Panc1 (cell line): ENCODE measurements at places on chromosomes 16 and 17.

DNA sequence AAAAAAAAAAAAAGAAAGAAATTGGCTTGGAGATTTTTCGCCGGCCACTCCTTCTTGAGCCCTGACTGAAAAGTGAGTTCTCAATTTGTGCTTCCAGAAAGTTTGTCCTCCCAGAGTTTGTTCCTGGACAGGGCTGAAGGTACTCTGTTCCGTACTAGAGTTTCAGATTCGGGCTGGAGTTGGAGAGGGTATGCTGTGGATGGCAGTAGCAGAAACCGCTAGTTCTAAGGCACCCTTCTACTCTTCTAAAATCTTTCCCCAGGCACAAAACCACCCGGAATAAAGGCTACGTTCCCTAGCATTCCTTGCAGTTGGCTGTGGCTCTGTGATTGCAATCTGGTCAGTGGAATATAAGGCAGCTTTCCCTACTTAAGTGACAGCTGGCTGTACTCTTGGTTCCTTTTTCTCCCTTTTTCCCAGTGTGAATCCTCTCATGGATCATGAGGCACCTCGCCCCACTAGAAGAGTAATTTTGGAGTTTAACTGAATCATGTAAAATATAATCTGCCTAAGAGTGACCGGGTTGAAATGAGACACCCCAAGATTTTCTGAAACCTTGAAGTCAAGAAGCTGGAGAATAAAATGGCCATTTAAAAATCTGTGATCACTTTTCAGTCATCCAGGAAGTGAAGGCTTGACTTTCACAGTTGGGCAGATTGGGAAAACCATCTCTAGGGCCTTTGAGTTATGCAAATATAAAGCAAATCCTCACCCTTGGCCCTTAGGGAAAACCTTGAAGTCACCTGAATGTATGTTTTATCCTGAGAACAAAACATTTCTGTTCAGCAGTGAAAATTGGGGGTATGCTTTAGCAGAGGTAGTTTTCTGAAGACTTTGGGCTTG, 901 bp upstream of the HEATR6 start:
- no peak for DNase-seq

DNA sequence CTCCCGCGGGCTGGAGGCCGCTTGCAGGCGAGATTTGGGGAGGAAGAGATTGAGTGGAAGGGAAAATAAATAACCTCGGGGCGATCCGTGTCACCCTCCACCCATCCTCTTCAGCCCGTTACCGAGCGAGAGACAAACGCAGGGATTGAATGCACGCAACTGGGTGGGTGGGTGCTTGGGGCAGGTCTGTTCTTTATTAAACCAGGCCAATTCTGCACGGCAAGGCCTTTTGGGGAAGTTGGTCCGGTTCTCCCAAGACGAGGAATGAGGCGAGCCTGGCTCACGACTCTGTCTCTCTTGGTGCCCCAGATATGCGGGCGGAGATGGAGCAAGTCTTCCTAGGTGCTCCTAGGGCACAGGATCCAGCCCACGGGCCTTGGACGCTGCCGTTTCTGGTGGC, 396 bp upstream of the HOXB7 start:
- DNase-seq = no peak

DNA sequence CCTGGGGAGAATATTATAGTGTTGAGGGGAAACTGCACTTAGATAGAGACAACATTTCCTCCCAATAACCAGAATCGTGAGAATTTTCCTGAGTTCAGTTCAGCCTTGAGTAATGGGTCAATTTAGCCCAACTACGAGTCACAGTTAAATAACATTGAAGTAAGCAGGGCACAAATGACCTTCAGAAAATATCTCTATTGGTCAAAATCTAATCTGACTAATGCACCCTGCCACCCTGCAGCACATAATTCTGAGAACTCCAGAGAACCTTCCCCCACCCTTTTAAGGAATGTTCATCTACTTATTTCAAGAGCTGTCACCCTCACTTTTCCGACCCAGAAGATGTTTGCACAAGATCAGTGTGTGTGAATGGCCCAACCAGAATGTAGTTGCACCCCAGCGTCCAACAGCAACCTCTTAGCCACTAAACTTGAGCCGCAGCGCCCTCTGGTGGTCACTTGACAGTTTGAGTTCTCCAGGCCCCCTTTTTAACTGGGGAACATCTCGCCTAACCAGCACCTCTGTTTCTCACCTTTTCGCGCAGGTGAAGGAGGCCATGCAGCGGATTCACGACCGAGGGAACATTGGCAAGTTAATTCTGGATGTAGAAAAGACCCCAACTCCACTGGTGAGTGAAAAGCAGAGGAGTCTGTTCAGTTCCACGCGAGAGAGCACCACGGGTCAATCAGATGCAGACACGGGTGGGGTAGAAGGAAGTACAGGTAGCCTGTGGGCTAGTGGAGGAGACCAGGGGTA, 50.9 kb upstream of the CLEC3A start:
- DNase-seq = peak; percentile 15

DNA sequence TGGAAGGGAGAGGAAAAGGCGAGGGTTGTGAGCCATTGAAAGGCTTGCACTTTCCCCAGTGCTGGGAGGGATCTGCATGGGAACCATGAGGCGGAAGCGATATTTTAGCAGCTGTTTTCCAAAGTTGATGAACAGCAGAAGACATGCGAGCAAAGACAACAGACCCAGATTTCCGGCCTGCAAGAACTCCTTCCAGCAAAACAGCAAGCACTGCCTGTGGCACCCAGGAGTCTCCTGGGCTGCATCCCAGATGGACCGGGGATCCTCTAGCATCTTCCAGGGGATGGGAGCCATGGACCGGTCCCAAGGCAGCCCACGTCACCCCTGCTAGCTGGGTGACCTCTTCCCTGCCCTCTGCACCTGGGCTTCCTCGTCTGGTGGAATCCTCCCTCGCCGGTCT, 162.8 kb downstream of the IRF8 start:
- no peak for DNase-seq

DNA sequence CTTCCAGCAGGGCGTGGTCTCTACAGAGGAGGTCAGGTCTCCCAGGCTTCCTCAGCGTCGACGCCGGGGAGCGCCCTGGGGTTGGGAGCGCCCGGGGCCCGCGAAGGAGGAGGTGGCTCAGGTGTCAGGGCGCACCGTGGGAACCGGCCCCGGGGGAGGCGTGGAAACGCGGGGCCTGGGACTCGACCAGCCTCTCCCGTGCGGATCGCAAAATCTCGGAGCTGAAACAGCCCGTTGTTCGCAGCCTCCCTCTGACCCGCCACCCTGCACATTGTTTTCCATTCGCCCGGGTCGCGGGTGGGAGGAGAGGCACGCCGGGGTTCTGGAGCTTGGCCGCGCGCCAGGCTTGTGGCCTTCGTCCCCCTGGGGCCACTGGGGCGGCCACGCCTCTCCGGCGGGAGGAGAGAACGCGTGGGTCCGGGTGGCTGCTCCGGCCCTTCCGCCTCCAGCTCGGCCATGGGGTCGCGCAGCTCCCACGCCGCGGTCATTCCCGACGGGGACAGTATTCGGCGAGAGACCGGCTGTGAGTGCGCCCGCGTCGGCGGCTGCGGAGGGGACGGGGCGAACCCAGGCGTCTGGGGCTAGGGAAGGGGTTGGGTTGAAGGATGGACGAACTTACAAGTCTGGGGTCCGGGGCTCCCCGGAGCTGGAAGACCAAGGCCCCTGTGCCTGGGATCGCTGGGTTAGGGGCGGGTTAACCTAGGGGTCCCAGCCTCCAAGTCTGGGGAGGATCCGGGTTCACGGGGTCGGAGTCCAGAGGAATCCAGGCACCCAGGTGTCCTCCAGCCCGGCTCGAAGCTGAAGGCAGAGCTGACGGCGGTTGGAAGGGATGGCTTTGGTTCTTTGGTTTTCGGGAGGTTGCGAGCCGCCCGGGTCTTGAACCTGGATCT, at the start of gene CHP2:
CHP2 (plus strand) TSS at position 433 of the 890 bp plus-strand sequence; CDS start at position 457, 24 bp downstream.
- DNase-seq = no peak

DNA sequence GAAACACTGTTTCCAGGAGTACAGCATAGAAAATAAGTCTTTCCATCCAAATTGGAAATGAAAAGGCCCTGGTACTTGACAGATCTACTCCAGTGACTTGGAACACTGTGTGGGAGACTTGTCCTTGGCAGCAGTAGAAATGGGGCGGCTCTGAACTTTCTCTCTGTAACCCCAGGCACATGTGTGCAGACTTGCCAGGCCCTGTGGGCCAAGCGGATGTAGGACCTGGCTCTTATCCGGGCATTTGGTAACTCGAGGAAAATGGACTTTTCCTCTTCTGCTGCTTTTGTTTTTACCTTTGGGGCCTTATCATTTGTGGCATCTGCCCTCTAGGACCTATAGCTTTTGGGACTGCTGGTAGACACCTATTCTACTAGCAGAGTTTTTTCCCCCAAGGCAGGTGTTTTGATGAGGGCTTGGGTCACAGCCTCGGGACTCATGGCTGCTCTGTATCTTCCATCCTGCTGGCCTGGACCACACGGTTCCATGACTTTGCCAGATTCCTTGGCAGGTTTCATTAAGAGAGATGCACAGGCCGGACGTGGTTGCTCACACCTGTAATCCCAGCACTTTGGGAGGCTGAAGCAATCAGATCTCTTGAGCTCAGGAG, 43.5 kb downstream of the SMPD3 start:
- no peak for DNase-seq

GRCh38 chr17:35748341-35748841, 4.6 kb downstream of the GAS2L2 start:
- DNase-seq = no peak
